ENCODE measurements at places on chromosomes 16 and 17. TPM values are rescaled to one million over a fixed set of nuclear protein-coding genes. Genes with fewer than 3 reads are reported as not detected.

Gene TP53TG3
- total RNA-seq: not detected

Gene PDILT
- not detected for total RNA-seq

Gene SLC25A11
- 60.2 TPM for total RNA-seq

Gene ACSM5
- total RNA-seq: not detected

GRCh38 chr17:55294042-55294751 is 29.4 kb downstream of the HLF start:
- H3K4me3 ChIP-seq: no peak overlapping the region
- peaks cover 6% of the 10 kb centered on the region for H3K4me1 ChIP-seq
- H3K36me3 ChIP-seq: no peaks in the 10 kb centered on the region
- H3K27me3 ChIP-seq: no peaks in the 10 kb centered on the region

GRCh38 chr16:16021988-16022682 is 72.7 kb downstream of the ABCC1 start:
- peaks cover 10% of the 10 kb centered on the region for H3K36me3 ChIP-seq
- no peaks in the 10 kb centered on the region for H3K27me3 ChIP-seq
- peaks cover 40% of the 10 kb centered on the region for H3K4me1 ChIP-seq
- peak; percentile 69 for DNase-seq

DNA sequence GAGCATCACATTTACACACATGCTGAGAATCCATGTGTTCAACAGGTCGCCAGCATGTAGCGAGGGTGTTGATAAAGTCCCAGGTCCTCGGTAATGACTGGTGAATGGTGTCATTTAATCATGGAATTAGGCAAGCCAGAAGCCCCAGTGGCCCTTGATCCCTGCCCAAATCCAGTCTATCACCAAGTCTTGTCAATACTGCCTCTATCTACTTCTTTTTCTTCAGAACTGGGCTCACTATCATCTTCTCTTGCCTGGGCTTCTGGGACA is 31.3 kb upstream of the MED13 start:
- H3K27me3 ChIP-seq: no peaks in the 10 kb centered on the region
- H3K36me3 ChIP-seq: no peaks in the 10 kb centered on the region
- H3K4me3 ChIP-seq: no peak overlapping the region
- DNase-seq: no peak
- H3K4me1 ChIP-seq: peaks cover 14% of the 10 kb centered on the region

- no peak overlapping the region for H3K4me3 ChIP-seq
- DNase-seq: no peak
- no peak overlapping the region for H3K27ac ChIP-seq
- no peaks in the 10 kb centered on the region for H3K27me3 ChIP-seq
These were observed 6.2 kb downstream of the UTP4 start for GRCh38 chr16:69138608-69139007.

DNA sequence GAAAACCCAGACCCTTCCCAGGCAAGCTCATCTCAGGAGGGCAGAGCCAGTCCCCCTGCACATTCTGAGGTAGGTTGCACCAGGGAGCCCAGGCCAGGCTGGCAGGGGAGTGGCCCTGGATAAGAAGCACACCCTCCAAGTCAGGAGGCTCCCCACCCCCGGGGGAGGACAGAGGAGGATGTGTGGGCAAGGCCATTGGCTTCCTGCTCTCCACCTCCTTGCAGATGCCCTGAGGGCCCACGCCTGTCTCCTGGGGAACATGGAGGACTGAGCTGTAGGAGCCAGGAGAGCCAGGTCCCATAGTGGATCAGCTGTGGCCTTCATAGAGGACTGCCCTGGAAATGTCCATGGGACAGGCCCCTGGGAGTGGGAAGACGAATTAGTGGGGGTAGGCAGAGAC is 126.7 kb downstream of the IRF8 start:
- H3K27me3 ChIP-seq: peaks cover 12% of the 10 kb centered on the region
- no peaks in the 10 kb centered on the region for H3K36me3 ChIP-seq
- DNase-seq: no peak
- no peak overlapping the region for H3K4me3 ChIP-seq
- no peak overlapping the region for H3K27ac ChIP-seq

- H3K4me3 ChIP-seq: no peak overlapping the region
- no peak overlapping the region for H3K27ac ChIP-seq
- no peaks in the 10 kb centered on the region for H3K4me1 ChIP-seq
- no peaks in the 10 kb centered on the region for H3K36me3 ChIP-seq
- no peaks in the 10 kb centered on the region for H3K27me3 ChIP-seq
- DNase-seq: no peak
These were observed 9.0 kb upstream of the C16orf95 start for GRCh38 chr16:87326151-87326571.

DNA sequence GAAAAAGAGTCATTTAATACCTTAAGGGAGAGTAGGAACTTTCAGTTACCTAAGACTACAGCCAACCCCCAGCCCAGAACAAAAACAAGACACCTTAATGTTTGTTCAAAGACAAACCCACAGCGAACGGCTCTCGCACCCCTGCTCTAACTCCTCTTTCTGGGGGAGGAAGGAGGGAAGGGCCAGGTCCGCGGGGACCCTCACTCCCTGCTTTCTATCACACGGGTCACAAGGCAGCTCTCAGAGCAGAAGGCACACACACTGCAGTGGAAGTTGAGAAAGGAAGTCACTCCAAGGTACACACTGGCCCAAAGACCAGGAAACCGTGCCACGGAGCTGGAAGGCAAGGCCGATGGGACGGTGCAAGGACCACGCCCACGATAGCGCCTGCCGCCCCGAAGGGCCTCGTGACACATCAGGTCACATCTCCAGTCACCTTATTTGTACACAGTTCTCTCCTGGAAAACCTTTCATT is 10.0 kb downstream of the LITAFD start:
- H3K4me1 ChIP-seq: peaks cover 8% of the 10 kb centered on the region
- H3K4me3 ChIP-seq: no peak overlapping the region
- H3K27me3 ChIP-seq: no peaks in the 10 kb centered on the region
- peaks cover 20% of the 10 kb centered on the region for H3K36me3 ChIP-seq

DNA sequence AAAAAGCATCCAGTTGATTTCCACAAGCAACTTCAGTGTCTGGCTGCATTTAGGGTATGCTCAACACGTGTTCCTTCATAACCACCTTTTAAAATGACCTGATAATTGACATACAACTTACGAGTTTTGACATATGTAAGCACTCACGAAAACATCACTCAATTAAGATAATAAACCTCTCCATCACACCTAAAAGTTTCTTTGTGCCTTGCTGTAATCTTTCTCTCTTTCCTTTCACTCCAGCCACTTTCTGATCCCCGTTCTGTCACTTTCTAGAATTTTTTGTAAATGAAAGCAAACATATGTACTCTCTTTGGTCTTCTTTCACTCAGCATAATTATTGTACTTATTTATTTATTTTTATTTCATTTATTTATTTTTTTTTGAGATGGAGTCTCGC is 20.7 kb upstream of the UBE2G1 start:
- H3K4me3 ChIP-seq: no peak overlapping the region
- no peaks in the 10 kb centered on the region for H3K36me3 ChIP-seq
- H3K27me3 ChIP-seq: no peaks in the 10 kb centered on the region
- H3K4me1 ChIP-seq: no peaks in the 10 kb centered on the region
- no peak overlapping the region for H3K27ac ChIP-seq
- DNase-seq: no peak

All from type B pancreatic cell (in vitro differentiated cells).